GF-D8 (cell line): ENCODE measurements at places on chromosomes 4 and X.

GRCh38 chr4:110367156-110367555, 108.8 kb upstream of the ENPEP start:
- no peak for DNase-seq

GRCh38 chrX:102708900-102709299, 3.3 kb upstream of the GPRASP2 start:
- DNase-seq = no peak

- DNase-seq = no peak
These were observed 772 bp upstream of the WNK3 start for GRCh38 chrX:54358424-54359211.

DNA sequence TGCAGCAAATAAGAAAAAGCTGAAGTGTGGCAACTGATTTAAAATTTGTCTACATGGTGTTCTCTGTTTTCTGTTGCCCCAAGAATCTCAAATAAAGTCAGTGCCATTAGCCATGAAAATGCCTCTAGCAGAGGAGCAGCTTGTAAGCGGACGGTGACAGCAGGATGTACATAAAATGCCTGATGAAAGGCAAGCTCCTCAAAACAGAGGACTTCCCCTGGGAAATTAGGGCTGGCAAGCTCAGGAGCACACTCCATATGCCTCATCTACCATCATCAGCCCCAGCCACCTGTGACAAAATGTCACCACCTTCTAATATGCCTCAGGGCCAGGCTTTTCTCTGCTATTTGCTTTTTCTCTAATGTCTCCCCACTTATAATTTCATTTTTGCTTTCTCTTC, 54.5 kb downstream of the ASB9 start:
- DNase-seq = no peak
